Kidney (tissue), 22 donors: ENCODE measurements at places on chromosomes 5 and 9. TPM values are rescaled to one million over a fixed set of nuclear protein-coding genes. Genes with fewer than 3 reads are reported as not detected.

DNA sequence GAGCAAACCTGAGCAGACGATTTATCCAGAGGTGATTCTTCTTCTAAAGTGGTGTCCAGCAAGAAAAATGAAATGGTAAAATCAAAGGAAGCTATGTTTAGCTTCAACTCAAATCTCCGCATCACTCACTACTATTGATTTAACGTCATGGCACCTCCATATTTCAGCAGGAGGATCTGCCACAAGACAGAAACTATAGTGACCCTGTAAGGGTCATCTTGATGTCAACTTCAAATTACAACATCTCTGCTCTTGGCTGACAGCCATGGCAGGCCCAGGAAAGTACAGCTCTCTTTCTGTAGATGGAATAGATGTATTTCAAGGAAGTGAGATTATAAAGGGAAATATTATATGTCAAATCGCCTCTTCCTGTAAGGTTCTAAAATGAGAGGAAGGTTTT, 10.1 kb upstream of the EFNA5 start:
- no peak for DNase-seq

- DNase-seq: no peak
Observed at GRCh38 chr9:111271481-111272080, 58.4 kb downstream of the OR2K2 start.

FBXW11 gene
- total RNA-seq: 44.4 TPM

NDUFS6 gene
- 31.1 TPM for total RNA-seq
